Activated CD4-positive, alpha-beta T cell treated with anti-CD3 and anti-CD28 coated beads, Interleukin-2, amount 50 U/mL, for 24 hours (primary cell): ENCODE measurements at places on chromosomes 2 and 18.
A peak's percentile ranks its signal among the peaks of the same experiment; 100 is the strongest.

- no peak for DNase-seq
These were observed 32.7 kb downstream of the MEX3C start for GRCh38 chr18:51164761-51165281.

GRCh38 chr2:9179572-9180201 lies 26.9 kb upstream of the ASAP2 start:
- DNase-seq, result no peak

DNA sequence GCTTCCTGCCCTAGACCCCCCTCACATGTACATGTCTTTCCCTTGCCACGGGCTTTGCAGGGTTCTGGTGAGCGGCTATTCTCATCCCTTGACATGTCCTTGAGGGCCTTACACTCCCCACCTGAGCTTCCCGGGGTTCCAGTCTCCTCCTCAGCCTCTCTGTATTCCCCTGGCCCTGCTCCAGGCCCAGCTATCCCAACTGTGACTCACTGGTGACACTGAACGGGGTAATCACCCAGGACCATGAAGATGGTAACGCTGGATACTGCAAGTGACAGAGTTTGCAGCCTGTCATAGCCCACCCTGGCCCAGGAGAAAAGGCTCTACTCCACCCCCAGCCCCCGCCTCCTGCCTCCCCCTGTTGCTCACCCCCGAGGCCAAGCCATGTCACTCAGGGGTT lies 27.3 kb downstream of the KIF3C start:
- DNase-seq, result no peak

GRCh38 chr2:203240491-203240890 lies 1.7 kb downstream of the CYP20A1 start:
- DNase-seq, result no peak

DNA sequence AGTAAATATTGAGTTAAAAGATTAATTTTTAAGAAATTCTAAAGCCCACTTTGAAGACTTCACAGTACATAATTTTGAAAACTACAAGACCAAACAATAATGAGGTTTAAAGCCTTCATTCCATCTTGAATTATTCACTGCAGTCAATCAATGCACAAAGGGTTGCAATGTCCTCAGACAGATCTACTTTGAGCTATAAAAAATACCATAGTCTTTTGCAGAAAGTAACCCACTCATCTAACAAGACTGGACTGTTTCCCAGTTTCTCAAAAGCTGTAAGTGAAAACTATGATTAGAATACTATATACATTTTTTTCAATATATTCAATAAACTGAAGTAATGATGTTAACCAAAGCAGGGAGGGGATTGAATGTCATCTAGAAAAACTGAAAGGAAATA lies 10.2 kb upstream of the RBM43 start:
- DNase-seq, result no peak

DNA sequence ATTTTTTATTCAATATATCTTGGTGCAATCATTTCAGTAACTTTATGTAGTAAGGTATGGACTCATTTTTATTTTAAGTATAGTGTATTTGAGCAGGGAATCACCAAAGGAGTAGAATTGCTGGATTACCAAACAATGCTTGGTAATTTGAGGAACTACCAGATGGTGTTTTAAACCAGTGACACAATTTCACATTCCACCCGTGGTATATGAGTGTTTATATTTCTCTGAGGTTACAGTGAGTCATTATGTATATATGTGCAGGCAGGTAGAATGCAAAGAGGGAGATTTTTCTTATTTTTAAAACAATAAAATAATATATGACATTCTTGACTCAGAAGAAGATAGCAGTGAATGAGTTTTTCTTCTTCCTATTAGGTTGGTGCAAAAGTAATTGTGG lies 596.9 kb downstream of the DCC start:
- DNase-seq, result no peak

- DNase-seq, result no peak
These were observed 49.5 kb upstream of the GPR17 start for GRCh38 chr2:127596311-127597045.

GRCh38 chr2:55102056-55102812 lies 52.0 kb upstream of the RTN4 start:
- no peak for DNase-seq

GRCh38 chr18:26309281-26309680 lies 83.0 kb downstream of the TAF4B start:
- DNase-seq, result no peak

DNA sequence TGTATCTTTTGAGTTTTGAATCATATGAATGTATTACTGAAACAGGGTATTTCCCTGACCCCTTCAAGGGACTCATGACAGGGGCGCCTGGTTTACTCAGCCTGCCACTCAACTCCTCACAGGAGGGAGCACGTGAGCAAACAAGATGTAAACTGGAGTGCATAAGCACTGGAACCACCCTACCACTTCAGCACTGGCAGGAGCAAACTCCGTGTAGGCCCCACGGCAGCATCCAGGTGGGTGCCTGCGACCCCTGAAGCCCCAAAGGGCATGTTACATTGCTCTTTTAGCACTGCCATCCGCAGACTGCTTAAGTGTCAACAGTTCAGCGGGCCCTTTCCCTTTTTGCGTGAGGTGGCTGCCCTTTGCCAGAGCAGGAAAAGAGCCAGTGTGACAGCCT lies 8.2 kb upstream of the DAPL1 start:
- DNase-seq, result no peak

DNA sequence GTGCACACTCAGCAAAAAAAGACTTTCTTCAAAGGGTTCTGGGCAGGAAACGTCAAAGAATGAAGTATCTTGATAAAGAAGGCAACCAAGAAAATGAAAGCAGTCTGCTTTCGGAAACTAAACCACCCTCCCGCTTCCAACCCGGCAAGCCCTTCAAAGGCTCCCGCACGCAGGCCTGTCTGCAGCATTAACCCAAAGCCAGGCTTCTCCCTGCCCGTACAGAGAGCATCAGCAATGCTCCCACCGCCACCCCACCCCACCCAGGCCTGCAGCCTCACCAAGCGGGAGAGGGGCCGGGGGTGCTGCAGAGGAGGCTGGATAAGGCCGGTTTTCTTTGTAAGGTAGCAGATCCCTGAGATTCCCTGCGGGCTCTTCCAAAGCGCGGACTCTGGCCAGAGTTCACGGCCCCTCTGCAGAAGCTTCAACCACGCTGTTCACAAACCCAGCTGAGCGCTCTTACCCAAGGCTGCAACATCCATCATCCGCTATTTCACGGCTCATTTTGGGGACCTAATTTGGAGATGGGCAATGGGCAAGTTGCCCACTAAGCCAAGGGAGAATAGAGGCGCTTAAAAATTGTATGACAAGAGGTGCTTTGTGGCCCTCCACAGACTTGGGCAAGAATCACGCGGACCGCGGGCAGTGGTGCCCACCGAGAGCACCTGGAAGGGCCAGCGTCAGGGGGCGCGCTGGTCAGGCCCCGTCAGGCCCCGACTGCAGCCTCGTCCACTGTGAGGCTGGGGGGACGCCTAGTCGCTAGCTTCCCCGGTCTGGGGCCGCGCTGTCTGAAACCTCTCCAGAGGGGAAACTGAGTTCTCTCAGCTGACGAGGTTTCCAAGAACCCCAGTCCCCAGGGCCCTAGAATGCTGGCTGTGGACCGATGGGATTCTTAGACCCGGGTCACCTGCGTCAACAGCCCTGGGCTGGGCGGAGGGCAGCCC lies 225.4 kb upstream of the ID2 start:
- peak; percentile 46 for DNase-seq

GRCh38 chr18:8453528-8453927 lies 155.7 kb upstream of the RAB12 start:
- DNase-seq, result no peak

- no peak for DNase-seq
These were observed 312.7 kb downstream of the CELF4 start for GRCh38 chr18:37252854-37253393.

GRCh38 chr18:79275992-79276391 lies 119.7 kb upstream of the NFATC1 start:
- DNase-seq, result no peak

GRCh38 chr18:36704156-36704555 lies 124.6 kb downstream of the TPGS2 start:
- DNase-seq, result no peak

- DNase-seq, result no peak
These were observed 27.6 kb upstream of the MSH2 start for GRCh38 chr2:47375307-47375706.

DNA sequence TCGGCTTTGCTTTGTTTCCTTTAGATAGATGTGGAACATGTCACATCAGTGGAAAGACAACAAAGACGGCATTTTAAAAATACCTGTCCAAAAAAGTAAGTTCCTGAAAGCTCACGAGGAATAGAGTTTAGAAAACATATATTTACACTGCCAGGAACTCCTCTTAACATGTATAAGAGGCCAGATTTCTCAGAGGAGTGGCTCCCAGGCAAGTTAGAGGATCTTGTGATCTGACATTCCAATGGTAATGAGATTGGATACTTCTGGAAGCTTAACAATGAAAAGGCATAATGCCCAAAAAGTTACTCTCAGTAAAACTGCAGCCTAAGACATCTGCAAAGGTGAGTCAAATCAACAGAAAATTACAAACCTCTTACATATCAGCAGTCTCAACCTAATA lies 77.1 kb downstream of the CYRIA start:
- DNase-seq, result no peak

- DNase-seq, result no peak
These were observed 25.3 kb downstream of the NABP1 start for GRCh38 chr2:191703079-191703725.

DNA sequence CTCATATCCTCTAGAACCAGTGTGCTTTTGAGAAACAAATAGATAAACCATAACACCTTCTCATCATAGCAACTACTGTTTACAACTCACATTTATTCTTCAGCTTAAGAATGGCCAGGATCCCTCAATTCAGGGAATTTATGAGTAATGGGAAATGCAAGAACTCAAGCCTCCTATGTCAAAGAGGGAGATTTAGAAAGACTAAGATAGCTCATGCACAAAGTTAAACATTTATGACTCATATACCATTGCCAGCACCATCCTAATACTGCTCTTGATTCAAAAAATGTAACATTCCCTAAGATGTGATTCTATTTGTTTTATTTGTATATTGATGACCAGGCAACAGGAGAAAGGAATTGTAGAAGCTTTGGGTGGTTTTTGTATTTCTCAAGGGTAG lies 172.8 kb downstream of the CYP26B1 start:
- no peak for DNase-seq

GRCh38 chr18:24935896-24936295 lies 416.1 kb downstream of the ZNF521 start:
- DNase-seq, result no peak

- DNase-seq, result no peak
These were observed 25.2 kb downstream of the IFIH1 start for GRCh38 chr2:162293122-162293786.

- no peak for DNase-seq
These were observed 820.1 kb downstream of the METTL4 start for GRCh38 chr18:1751249-1751648.

- DNase-seq, result no peak
These were observed 4.6 kb downstream of the SIX2 start for GRCh38 chr2:45004562-45005191.

GRCh38 chr2:196160101-196160500 lies 11.3 kb downstream of the STK17B start:
- DNase-seq, result peak; percentile 71

DNA sequence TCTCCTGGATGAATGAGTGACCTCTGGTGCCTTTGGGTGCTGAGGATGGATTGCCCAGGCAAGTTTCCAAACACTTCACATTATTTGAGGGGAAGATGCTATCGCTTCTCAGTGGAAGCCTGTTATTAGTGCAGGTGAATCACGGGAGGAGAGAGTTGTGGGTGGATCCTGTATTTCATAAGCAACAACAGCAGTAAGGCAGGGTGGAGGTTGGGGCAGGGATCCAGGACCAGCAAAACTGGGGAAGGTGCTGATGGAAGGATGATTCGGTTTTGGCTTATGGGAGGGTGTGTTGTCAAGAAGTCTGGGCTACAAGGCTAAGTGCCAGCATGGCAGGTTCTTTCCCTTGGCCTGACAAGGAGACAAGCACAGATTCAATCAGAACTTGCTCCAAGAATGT lies 37.7 kb upstream of the SETBP1 start:
- DNase-seq, result no peak
